Breast epithelium (tissue), 4 donors: ENCODE measurements at places on chromosomes 5 and 9. TPM values are rescaled to one million over a fixed set of nuclear protein-coding genes. Genes with fewer than 3 reads are reported as not detected.

DNA sequence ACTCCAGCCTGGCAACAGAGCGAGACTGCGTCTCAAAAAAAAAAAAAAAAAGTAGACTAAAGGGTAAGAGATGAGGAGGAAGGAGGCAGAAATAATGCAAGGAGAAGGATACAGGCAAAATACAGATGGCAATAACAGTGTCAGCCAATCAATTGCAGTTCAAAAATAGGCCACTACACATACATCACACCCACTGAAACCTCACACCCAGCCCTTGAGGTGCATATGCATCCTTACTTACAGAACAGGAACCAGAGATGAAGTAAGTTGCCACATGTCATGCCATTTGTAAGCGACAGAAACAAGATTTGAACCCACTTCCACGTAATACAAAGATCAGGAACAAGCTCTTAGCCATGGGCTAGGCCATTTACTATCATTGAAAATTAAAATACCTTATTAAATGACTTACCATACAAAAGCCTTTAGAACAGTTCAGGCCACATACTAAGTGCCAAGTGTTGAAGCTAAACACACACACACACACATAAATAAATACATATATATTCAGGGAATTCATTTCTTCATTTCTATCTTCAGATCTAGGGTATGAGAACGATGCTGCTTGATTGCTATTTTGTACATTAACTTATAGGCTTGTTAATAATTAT is 98.4 kb downstream of the FNBP1 start:
- H3K27me3 ChIP-seq: no peaks in the 10 kb centered on the region
- no peaks in the 10 kb centered on the region for H3K36me3 ChIP-seq
- no peak overlapping the region for H3K4me3 ChIP-seq
- H3K27ac ChIP-seq: no peak overlapping the region
- no peak for DNase-seq

DNA sequence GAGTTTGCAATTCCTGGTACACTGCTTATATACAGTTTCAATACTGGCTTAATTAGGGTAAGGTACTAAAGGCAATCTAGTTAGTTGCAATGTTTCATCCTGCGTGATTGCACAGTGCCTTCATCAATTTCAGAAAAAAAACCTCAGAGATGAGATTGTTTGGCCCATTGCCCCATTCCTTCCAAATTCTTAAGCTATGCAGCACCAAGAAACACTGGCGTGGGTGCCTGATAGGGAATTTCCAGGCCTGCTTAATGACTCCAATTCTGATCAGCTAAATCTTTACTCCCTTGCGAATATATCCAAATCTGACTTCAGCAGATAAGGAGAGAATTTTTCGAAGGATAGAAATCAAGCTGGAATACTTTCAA is 35.9 kb upstream of the GAS1 start:
- H3K27me3 ChIP-seq: no peaks in the 10 kb centered on the region
- no peak overlapping the region for H3K4me3 ChIP-seq
- DNase-seq: no peak
- peak overlapping the region; percentile 72 for H3K27ac ChIP-seq
- no peaks in the 10 kb centered on the region for H3K4me1 ChIP-seq
- H3K36me3 ChIP-seq: no peaks in the 10 kb centered on the region

PDE8B gene
- 8.6 TPM for total RNA-seq

- no peaks in the 10 kb centered on the region for H3K36me3 ChIP-seq
- H3K4me1 ChIP-seq: no peaks in the 10 kb centered on the region
- no peak for DNase-seq
- no peaks in the 10 kb centered on the region for H3K27me3 ChIP-seq
These were observed 174.9 kb upstream of the MVB12B start for GRCh38 chr9:126151686-126152134.
